RKO (cell line): ENCODE measurements at places on chromosomes 1 and 21.

GRCh38 chr1:174258148-174258550 lies 98.8 kb downstream of the RABGAP1L start:
- peak; percentile 67 for DNase-seq

GRCh38 chr1:230231774-230232145 lies 164.7 kb downstream of the GALNT2 start:
- no peak for DNase-seq

DNA sequence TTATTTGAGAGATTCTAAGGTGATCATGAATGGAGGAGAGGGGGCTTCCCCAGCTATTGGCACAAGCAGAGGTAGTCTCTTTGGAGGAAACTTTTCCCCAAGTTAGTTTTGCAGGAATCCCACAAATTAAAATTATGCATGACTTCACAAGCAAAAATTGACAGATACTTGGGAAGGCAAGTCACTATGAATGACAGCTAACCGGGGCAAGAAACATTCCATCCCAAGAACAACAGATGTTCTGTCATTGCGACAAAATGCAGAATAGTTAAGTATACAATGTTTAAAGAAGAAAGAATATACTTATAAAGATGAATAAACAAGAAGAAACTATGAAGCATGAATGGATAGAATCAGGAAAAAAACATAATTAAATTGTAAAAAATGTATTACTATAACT lies 27.1 kb upstream of the SIM2 start:
- no peak for DNase-seq

DNA sequence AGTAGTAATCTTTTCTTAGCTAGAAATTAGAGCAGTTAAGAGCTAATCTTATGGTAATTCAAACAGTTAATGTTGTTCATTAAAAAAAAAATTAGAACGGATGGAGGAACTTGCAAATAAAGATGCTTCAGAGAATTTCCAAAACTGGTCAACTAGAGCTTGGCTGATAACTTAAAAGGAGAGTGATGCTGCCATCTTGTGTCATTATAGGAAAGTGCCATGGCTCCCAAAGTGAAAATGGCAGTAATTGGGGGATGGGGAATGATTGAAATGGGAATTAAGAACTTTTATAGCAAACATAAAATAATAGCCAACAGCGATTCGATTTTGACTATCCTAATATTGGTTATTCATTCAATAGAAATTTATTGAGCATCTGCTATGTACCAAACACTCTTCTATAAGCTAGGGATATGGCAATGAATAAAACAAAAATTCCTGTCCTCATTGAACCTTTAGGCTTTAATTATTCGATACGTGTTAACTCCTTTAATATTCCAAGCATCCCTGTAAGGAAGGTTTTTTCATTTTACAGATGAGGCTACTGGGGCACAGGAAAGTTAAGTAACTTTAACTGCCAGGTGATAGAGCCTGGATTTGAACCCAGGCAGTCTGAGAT lies 5.7 kb upstream of the PLPP3 start:
- DNase-seq: peak; percentile 66

DNA sequence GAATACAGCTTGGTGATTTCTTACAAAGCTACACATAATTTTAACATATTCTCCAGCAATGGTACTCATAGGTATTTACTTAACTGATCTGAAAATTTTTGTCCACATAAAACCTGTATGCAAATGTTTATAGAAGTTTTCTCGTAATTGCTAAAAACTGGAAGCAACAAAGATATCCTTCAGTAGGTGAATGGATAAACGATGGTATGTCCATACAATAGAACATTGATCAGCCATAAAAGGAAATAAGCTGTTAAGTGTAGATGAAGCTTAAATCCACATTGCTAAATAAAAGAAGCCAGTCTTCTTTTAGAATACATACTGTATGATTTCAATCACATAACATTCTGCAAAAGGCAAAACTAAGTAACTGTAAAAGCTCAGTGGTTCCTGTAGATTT lies 224.8 kb upstream of the DPYD start:
- DNase-seq: no peak

GRCh38 chr1:95879498-95880050 lies 645.6 kb downstream of the RWDD3 start:
- no peak for DNase-seq

DNA sequence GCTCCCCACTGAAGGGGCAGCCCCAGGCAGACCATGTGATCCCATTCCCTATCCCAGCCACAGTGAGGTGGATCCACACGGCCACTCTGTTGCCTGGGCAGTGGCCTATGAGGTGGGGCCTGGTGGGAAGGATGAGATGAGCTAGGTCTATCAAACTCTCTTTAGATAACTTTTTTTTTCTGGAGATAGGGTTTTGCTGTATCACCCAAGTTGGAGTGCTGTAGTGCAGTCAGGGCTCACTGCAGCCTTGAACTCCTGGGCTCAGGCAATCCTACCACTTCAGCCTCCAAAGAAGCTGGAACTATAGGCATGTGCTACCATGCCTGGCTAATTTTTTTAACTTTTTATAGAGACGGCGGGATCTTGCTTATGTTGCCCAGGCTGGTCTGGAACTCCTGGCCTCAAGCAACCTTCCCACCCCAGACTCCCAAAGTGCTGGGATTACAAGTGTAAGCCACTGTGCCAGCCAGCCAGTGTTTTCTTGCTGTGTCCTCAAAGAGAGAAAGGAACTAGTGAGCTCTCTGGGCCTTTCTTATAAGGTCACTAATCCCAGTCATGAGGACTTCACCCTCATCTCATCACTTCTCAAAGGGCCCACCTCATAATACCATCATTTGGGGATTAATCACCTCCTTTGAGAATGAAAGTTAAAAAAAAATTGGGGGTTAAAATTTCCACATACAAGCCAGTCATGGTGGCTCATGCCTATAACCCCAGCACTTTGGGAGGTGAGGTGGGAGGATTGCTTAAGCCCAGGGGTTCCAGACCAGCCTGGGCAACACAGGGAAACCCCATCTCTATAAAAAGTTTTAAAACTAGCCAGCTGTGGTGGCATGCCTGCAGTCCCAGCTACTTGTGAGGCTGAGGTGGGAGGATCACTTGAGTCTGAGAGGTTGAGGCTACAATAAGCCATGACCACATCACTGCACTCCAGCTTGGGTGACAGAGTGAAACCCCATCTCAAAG lies 36.6 kb downstream of the H3-3A start:
- DNase-seq: no peak

DNA sequence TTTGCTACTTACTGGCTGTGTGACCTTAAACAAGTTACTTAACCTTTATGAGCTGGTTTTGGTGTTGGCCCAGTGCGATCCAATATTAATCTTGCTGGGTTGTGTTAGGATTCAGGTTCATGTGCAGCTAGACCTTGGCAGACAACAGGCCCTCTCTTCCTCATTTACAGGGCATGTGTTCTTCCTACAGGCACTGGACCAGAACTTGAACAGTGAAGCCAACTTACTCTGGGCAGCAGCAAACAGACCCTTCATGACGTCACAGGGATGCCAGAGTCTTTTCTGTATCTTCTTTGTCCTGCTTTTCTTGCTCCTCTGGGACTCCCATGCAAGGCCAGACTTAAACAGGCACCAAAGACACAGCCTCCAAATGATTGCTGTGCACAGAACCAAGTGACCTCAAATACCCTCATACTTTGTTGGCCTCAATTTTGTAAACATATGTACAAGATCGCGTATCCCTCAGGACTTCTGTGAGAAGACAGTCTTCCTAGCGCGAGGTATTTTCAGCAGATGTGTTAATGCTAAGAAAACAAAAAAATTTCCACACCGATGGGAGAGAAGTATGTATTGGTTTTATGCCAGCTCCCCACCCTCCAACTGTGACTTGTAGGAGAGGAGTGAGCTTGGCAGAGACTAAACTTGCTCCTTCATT lies 73.7 kb downstream of the URB2 start:
- no peak for DNase-seq

GRCh38 chr1:110161849-110162248 lies 11.6 kb downstream of the SLC6A17 start:
- no peak for DNase-seq

GRCh38 chr1:14424325-14425002 lies 174.0 kb upstream of the KAZN start:
- DNase-seq: no peak

GRCh38 chr1:35605071-35605866 lies 32.2 kb downstream of the TFAP2E start:
- DNase-seq: no peak

DNA sequence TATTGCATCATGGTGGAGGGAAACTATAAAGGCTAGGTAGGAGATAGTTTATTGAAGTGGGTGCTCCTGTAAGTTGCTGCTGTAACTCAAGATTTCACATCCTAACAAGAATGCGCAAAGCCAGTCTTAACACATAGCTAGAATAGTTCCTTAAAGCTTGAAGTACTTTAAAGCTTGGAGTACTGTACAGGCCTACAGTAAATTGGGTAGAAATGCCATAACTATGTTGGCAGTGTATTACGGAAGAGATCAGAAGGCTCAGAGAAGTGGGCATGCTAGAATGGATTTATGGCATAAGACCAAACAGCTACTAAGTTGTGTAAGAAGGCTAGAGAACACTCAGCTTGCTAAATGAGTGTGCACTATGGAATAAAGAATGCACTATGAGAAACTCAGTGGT lies 44.5 kb downstream of the DMRTA2 start:
- DNase-seq: no peak

DNA sequence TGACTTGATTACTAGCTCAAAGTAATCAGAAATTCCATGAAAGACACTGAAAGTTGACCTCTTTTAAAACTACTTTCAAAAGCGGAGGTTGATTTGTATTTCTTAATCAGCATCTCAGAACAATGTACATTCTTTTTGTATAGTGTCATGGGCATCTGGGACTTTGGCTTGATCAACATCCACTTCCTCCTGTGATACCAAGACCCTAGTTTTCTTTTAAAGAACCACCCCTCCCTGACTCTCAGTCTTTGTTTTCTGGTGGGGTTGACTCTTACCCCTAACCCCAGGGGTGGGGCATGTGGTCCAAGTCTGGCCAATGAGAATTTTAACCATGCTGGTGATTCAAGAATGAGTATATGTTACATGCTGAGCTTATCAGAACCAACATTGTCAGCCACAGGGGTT lies 21.7 kb upstream of the IRF2BP2 start:
- peak; percentile 64 for DNase-seq

- DNase-seq: no peak
These were observed 397.9 kb downstream of the BRINP2 start for GRCh38 chr1:177568622-177569021.

GRCh38 chr1:43270421-43271095 lies 775 bp downstream of the TMEM125 start:
- no peak for DNase-seq

GRCh38 chr1:3441410-3441847 lies 13.0 kb upstream of the ARHGEF16 start:
- DNase-seq: no peak

DNA sequence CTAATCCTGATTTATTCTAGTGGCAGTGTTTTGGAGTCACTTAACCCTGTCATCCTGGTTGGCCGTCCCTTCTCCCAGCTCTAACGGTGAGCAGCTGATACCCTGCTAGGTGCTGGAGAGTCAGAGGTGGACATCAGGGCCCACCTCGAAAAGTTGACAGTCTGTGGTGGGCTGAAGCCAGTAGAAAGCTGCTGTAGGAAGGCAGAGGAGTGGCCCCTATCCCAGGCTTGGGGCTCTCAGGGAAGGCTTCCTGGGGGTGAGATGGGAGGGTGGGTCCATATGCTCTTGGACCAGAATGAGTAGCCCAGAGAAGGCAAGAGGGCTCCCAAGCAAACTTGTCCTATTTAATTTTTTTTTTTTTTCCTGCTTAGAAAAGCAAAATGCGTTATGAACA lies 475 bp upstream of the RPL5 start:
- DNase-seq: no peak

GRCh38 chr1:37420456-37420855 lies 53.9 kb upstream of the ZC3H12A start:
- DNase-seq: no peak

DNA sequence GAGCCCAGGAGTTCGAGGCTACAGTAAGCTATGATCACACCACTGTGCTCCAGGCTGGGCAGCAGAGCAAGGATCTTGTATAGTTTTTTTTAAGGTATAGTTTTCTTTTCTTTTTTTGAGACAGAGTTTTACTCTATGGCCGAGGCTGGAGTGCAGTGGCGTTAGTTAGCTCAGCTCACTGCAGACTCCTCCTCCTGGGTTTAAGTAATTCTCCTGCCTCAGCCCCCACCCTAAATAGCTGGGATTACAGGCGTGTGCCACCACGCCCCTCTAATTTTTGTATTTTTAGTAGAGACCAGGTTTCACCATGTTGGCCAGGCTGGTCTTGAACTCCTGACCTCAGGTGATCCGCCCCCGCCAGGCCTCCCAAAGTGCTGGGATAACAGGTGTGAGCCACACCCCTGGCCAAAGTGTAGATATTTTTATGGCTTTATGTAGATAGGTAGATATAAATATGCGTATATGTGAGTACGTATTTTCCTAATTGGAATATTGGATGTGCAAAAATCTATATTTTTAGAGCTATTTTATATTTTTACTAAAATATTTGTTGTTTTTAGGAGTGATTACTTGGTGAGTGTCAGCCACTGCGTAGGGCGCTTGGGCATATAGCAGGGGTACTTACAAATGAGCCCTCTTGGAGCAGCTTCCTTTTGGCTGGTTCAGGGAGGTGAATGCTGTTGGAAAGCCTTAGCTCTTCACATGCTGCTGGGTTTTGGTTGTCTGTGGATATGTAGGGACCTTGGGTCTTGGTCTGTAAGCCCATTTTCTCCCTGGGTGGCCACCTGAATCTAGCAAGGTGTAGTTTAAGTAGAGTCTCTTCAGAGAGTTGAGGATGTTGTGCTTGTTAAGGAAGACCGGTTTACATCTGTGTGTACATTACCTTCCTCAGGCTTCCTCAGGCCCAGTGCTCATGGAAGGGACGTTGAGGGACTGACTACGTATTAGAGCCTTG lies 9.5 kb downstream of the KDM4A start:
- no peak for DNase-seq

DNA sequence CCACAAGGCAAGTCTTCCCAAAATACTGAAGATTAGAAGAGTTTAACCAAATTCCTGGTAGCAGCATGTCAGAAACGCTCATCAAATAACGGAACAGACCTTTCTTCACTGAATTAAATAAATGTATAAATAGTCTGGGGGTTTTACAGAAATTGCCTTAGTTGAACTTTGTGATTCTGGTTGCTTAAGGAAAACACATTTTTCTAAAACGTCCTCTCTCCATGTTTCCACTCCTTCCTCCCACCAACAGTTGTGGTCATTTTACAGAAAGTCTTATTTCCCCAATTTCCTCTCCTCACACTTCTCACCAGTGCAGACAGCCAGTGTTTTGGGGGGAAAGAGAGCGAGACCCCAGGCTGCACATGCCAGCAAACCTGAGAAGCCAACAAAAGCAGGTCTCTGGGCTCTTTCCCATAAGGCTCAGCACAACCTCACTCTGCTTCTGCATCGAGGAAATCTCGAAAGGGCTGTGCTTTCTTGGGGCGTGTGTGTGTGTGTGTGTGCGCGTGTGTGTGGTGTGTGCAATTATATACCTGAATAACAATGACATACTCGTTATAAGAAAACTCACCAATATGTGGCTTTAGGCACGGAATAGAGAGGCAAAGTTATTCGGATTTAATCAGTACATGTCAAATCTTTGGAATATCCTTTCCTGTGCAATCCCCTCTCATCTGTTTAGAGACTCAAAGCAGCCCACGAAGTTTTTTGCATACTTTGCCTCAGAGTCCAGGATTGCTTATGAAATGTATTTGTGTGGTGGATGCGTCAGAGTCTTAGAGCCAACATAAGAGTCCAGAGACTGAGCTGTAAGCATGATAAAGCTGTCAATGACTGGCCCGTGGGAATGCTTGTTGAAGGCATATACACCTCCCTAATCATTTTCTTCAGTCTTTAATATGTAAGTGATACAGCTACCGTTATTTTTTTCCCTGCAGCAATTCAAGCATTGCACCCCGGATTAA lies 2.0 kb downstream of the KCNJ15 start:
- DNase-seq: no peak
